Lung (tissue), 17 donors: ENCODE measurements at places on chromosomes 6 and 20. TPM values are rescaled to one million over a fixed set of nuclear protein-coding genes. Genes with fewer than 3 reads are reported as not detected.
A peak's percentile ranks its signal among the peaks of the same experiment; 100 is the strongest.

The SCAND1 gene
- polyA plus RNA-seq, result 108 TPM

GRCh38 chr6:52362443-52363227 lies 684 bp downstream of the PAQR8 start:
- peak; percentile 64 for DNase-seq

- no peak for DNase-seq
Observed at GRCh38 chr6:43253401-43253800, 10.1 kb downstream of the TTBK1 start.

The SDCBP2 gene
- 18.1 TPM for polyA plus RNA-seq

The MOG gene
- not detected for polyA plus RNA-seq

- DNase-seq, result peak; percentile 15
Observed at GRCh38 chr20:5168651-5169396, 42.0 kb downstream of the CDS2 start.

DNA sequence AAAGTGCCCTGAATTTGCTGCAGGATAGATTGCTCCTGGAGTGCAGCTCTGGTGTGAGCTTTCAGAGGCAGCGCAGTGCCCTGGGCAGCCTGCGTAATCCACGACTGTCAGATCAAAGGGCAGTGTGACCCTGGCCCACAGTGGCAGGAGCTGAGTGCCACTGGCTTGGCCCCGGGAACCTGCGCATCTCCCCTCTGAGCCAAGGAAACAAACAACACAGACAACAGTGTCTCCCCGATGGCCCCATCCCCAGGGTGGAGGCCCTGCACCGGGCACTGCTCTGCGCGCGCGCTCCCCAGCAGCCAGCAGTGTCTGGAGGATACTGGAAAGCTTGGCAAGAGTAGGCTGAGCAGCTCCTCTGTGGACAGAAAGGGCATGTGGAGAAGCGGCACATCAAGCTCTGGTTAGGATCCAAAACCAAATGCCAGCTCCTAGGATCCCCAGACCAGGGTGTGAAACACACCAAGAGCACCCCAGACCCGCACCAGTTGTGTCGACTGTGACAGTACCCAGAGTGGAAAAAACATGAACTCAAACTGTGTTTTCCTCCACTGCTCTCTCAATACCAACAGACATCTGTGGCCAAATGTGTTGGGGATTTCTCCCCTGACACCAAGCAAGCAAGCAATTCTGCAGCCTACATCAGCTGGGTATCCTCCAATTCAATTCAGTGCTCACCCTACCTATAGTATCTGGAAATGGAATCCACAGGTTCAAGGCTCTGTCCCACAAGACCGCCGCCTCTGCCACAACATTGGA lies 26.7 kb downstream of the RBCK1 start:
- no peak for DNase-seq

- DNase-seq, result no peak
Observed at GRCh38 chr20:39070484-39071231, 108.5 kb downstream of the DHX35 start.

DNA sequence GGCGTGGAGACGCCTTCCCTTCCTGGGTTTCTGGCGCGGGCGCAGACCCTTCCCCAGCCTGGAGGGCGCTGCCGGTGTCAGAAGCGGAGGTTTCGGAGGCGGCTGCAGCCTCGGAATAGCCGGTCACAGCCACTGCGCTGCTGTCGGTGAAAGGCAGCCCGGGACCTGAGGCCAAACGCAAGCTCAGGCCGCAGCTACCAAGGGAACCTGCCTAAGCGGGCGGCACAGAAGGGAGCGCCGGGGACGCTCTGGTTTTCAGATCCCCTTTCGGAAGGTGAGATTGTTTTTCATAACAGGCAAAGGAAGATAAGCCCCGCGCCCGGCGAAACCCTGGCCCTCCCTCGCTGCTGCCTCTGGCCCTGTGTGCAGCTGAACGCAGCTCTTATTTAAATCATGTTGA lies 116.5 kb downstream of the FAM120B start:
- DNase-seq, result no peak

GRCh38 chr6:110856296-110856695 lies 18.3 kb upstream of the AMD1 start:
- DNase-seq, result no peak

DNA sequence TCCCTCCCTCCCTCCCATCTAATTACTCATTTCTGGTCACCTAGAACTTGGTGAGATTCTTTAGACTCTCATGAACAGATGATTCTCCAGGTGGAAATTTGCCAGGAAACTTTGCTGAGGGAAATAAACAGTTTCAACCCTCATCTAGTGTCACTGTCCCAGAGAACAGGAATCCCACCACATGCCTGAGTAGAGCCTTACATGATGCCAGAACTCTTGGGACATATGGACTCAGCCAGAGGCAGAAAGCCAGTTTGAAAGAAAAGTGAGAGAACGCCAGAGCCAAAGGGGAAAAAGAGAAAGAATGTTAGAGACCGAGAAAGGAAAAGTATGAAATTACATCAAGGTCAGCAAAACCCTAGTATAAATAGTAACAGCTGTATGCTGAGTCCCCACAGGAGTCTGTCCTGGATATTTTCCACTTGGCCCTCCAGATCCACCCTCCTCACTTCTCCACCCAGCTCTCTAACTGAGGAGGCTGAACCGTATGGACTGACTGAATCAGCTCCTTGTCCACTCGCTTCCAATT lies 127.5 kb upstream of the COL21A1 start:
- peak; percentile 87 for DNase-seq

DNA sequence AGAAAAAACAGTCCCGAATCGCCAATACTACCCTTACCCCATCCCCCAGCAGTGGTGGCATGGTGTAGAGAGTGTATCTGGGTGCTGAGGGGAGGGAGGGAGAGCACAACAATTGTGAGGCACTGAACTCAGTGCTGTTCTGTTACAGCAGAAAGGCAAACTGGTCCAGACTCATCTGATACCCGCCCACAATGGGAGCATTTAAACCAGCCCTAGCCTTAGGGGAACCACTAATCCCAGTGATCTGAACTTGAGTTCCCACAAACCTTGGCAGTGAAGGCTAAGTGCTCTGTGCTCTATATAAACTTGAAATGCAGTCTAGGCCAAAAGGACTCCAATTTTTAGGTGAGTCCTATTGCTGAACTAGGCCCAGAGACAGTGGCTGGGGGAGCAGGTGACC lies 666.4 kb upstream of the PTCHD4 start:
- DNase-seq, result no peak

DNA sequence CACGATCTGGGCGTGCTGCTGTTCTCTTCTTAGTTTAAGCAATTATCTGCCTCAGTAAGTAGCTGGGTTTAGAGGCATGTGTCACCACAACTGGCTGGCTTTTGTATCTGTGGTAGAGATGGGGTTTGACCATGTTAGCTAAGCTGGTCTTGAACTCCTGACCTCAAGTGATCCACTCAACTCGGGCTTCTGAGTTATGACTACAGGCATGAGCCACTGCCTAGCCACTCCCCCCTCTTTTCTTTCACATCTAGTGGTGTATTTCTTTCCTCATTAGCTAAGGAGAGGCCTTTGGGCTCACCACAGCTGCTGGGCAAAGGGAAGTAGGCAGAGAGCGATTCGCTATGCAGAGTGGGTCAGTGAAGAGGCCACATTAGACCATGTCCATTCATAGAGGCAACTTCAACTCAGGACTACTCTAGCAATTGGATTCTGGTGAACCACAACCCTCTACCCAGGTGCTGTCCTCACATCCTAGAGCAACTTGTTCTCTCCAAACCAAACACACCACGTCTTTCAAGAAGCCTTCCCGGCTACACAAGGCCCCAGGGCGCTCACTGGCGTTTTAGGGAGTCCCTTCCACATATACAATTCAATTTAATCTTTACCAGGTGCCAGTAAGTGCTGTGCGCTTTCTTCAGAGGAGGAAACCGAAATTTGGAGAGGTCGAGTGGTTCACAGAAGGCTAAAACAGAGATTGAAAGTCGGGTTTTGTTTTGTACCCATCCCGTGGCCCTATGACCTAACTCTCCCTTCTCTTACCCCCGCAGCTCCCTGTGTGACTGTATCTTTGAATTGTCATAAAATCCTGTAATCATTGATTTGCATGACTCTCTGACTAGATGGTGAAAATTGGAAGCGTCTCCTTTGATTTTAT lies 26.5 kb upstream of the GFOD1 start:
- DNase-seq, result no peak

DNA sequence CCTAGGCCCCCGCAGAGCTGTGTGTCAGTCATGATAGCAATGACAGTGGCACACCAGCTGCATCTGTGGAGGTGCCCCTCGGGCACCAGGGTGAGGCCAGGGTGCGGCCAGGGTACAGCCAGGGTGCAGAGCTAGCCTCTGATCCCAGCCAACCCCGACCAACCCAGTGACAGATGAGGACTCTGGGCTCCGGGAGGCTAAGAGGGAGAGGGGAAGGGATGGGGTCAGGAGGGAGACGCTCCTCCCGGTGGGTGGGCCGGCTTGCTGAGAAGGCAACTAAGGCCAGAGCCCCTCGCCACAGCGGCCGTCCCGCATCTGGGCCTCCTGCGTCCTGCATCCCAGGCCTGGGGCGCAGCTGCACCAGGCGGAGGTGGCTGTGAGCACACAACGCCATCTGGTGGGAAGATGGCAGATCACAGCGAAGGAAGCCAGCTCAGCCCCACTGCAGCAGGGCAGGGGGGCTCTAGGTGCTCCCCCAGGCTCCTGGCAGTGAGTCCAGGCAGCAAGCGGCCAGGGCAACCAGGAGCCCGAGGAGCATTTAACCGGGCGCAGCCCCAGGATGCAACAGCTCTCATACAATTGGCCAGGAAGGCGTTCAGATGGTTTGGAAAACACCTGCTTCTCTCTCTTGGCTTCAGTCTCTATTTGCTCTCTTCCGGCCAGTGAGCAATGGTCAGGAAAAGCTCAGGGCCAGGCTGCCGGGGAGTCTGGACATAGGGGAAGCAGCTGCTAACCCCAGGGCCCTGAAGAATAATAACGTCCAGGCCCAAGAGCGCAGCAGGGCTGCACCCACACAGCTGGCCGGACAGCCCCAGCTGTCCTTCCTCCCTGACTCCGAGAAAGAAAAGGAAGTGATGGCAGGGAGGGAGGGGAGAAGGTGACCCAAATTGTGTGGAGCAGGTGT lies 169.4 kb downstream of the TAF4 start:
- peak; percentile 51 for DNase-seq

DNA sequence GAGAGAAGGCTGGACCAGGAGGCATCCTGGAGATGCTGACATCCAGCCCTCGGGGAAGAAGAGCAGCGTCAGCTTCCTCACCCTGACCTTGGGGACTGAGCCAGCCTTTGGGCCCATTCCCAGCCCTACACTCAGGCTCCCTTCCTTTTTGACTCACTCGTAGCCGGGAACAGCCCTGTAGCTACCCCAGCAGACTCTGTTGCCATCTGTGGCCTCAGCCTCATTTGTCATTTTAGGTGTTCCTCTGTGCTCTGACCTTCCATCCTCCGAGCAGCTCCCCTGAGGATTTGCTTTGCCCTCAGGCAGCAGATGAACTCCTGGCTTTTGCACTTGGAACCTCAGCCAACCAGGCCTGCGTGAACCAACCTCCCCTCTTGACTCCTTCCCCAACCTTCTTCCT lies 67.5 kb downstream of the ELOVL2 start:
- DNase-seq, result no peak

GRCh38 chr20:59985864-59986263 lies 27.6 kb downstream of the CDH26 start:
- no peak for DNase-seq

The OTOR gene
- polyA plus RNA-seq, result not detected

DNA sequence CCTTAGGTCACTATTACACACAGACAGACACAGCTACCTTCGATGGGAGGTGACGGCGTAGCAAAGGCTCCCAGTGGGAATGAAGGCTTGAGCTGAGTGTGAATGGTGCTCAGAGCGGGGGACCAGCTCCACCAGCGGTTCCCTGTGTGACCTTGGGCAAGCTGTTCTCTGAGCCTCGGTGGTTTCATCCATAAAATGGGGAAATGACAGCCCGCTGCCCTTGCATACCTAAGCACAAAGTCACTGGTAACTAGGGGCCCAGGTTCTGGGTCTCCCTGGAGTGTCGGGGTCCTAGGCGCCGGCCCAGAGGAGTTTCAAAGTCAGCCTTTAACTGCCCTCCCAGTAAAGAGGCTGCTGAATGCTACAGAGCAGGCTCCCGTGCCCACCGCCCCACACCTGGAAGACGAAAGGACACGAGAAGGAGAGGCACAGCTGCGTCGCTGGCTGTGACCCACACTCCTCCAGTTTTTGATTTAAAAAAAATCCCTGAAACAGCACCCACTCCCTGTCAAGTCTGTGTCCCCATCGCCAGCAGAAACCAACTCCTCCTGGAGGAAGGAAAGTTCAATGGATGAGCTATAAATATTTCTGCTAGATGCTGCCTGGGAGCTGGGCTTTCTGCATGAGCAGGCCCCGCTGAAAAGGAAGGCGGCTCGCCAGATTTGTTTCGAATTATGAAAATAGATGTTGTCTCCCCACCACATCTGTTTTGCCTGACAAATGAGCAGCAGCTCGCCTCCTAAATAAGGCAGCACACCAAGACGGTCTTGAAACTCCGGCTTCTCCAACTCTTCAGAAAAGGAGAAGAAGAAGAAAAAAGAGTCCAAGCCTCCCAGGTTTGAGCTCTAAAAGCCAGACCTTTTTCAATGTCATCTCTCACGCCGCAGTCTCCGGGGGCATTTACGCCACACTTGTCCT lies 27.4 kb downstream of the PMEPA1 start:
- peak; percentile 53 for DNase-seq
